NCI-H2081 (cell line): ENCODE measurements at places on chromosomes 1 and 21.
A peak's percentile ranks its signal among the peaks of the same experiment; 100 is the strongest.

- no peak for DNase-seq
These were observed 153.4 kb downstream of the DHRS3 start for GRCh38 chr1:12464598-12465056.

DNA sequence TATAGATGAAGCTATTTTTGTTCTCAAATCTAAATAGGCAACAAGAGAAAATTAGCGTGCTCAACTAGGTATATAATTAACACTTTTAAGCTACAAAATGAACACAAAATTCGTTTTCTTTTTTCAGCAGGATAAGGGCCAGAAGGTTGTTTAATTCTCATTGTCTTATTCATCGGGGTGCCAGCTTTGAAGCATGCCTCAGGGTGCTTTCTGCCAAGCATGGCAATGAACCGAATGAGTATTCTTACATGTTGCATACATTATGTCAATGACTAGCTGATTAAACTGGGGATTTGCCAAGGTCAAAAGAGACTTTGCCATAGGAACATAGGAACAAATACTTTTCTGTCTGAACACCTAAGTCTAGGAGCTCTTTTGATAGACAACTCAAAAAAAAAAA lies 102.0 kb upstream of the MAP1LC3C start:
- no peak for DNase-seq

DNA sequence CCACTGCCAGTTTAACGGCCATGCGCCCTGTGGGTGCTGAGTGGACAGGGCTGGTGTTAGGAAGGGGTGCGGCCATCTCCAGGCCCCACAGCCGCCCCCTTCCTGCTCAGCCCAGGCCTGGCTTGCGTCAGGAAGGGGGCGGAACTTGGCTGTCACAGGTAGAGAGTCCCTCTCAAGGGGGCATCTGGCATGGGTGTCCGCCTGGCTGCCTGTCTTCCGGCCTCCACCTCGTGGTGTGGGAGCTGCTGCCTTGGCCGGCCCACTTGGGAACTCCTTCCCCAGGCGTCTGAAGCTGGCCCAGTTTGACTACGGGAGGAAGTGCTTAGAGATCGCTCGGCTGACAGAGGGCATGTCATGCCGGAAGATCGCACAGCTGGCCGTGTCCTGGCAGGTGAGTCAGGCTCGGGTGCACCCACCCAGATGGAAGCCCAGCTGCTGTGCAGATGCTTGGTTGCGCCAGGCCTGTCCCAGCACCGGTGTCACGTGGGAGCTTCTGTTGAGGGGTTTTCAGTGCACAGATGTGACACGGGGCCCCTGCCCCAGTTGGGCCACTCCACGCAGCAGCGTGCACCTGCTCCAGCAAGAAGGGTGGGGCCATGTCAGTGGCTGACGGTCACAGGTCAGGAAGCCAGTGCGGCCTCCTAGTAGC lies 9.1 kb upstream of the ATAD3B start:
- DNase-seq, result no peak

DNA sequence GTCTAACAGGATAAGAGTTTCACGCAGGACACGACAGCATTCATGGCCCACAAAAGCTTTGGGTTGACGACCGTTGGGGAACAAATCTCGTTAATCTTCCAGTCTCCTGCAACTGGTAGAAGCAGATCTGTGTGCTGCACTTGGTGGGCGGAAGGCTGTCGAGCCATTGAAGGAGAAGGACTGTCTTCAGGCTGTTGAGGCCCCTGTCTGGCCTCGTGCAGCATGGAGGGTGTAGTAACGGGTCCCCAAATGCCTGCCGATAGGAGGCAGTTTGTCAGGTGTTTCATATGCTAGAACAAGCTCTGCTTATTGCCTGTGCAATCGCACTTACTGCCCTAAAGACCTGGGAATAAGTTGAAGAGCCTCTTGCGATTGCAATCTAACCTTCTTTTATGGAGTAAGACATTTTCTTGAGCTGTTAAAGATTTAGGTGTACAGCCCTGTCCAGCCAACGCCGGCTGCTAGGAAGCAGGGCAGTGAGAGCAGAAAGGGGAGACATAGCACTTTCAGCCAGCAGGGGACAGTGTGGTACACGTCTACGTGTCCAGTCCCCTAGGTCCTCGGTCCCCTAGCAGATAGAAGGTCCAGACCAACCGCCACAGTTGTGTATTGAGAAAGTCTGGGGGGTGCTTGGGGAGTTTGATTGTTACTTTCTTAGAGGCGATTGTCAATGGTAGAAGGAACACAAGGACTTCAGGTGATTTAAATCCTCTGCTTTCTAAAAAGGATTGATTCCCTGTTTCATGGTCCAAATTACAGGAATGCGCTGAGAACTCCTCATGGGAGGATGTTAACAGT lies 102.3 kb upstream of the TMPRSS2 start:
- DNase-seq, result no peak

DNA sequence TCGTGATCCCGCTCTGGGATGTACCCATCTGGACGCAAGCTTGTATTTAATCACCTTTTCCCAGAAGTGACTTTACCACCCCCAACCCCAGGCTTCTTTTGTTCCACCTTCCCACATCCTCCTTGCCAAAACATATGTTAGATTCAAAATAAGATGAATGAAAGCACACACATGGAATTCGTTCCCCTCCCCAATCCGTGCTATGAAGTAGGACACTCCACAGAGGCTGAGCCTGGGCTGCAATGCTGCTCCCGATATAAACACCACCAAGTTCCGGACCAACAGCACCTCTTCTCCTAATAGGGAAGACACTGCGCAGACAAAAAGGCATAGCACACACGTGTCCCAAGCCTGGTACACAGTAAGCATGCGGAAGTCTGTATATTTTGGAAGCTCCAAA lies 86.1 kb downstream of the CLSTN1 start:
- DNase-seq, result no peak

DNA sequence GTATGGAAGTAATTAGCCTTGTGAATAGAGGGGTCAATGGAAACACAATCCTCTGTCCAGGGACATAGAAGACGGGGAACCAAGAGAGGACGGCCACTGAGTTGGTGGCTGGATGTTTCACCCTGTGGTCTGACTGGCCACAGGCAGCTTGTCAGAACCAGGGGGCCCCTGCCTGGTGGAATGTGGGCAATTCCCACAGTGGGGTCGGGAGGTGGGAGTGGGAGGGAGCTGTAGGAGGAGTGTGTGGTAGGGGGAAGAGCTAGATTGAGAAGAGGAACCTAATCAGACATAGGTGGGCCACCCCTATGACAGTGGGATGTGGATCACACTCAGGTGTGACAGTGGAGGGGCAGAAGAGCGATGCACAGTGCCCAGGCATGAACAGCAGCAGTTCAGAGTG lies 31.3 kb downstream of the TRIM62 start:
- no peak for DNase-seq

GRCh38 chr1:51274676-51275075 lies 38.6 kb downstream of the RNF11 start:
- DNase-seq, result no peak

DNA sequence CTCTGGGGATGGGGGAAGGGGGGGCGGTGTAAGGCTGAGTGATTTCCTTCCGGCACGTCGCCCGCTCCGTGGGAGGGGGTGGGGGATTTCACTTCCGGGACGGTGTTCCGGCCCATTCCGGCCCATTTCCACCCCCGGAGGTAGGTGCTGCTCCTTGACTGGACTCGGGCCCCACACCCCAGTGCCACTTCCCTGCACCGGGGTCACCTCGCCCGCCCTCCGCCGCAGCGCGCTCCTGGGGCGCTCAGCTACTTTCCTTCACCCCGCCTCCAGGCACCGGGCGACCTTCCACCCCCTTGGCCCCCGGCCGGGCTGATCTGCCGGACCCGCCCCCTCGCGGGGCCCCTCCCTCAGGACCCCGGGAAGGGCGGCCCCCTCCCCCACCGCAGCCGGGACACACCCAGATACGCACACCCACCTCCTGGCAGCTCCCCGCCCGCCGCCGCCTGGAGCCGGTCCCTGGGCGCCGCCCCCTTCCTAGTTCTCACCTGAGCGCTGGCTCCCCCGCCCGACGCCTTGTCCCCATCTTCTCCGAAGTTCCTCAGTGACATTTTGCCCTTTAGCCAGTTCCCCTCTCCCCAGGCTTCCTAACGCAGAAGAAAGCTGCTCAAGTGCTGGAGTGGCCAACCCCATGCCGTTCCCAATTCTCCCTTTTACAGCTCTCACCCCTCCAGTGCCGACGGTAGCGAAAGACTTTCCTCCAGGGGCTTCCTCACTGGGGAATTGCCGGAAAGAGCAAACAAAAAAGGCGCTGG lies at the start of gene ZBTB37:
Gene ZBTB37, plus strand, starts transcription at position 115 of the 755 bp plus-strand sequence. CDS start 1,846 bp downstream, outside the sequence.
- peak; percentile 84 for DNase-seq

DNA sequence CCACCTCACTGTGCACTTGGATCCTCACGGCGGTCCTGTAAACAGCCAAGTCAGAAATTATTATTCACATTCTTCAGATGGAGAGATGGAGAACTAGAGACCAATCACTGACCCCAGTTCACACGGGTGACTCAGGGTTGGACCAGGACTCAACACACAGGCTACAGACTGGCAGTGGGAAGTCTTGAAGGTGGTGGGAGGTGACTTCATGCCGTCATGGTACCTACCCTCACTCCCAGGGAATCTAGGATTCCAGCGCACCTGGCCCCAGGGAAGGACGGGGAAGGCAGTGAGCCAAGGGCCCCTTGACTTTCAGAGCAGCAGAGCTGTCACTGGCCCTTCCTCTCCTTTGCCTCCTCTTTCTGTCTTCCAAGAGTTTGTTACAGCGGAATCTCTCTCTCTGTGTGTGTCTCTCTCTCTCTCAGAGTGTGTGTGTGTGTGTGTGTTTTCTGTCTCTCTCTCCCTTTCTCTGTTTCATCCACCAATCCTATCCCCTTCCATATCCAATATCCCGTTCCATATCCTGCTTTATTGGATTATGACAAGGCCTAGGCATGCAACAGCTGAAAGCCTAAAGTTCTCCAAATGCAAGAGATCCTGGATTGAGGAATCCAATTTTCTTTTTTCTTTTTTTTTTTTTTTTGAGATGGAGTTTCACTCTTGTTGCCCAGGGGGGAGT lies 11.7 kb downstream of the OPTC start:
- no peak for DNase-seq

- no peak for DNase-seq
These were observed 56.4 kb downstream of the RABGAP1L start for GRCh38 chr1:174215766-174216165.

DNA sequence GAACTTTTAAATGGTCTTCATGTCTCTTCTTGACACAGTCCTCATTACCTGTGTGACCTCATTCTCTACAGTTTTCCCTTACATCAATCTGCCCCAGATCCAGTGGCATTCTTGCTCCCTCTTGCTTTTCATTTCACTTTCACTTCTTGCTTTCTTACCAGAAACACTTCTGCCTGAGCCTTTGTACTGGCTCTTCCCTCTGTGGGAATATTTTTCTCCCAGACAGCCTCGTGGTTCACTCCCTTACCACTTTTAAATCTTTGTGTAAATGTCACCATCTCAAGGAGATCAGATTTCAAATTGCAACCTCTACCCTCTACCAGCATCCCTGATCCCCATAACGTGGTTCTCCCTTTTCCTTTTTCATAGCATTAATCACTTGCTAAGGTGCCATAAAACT lies 73.2 kb downstream of the DISC1 start:
- DNase-seq, result no peak

GRCh38 chr1:25026730-25027450 lies 96.8 kb upstream of the RUNX3 start:
- DNase-seq, result no peak

GRCh38 chr1:35454616-35455015 lies 102.6 kb downstream of the KIAA0319L start:
- DNase-seq, result no peak

GRCh38 chr1:167095368-167095767 lies 1.5 kb downstream of the STYXL2 start:
- DNase-seq, result no peak

DNA sequence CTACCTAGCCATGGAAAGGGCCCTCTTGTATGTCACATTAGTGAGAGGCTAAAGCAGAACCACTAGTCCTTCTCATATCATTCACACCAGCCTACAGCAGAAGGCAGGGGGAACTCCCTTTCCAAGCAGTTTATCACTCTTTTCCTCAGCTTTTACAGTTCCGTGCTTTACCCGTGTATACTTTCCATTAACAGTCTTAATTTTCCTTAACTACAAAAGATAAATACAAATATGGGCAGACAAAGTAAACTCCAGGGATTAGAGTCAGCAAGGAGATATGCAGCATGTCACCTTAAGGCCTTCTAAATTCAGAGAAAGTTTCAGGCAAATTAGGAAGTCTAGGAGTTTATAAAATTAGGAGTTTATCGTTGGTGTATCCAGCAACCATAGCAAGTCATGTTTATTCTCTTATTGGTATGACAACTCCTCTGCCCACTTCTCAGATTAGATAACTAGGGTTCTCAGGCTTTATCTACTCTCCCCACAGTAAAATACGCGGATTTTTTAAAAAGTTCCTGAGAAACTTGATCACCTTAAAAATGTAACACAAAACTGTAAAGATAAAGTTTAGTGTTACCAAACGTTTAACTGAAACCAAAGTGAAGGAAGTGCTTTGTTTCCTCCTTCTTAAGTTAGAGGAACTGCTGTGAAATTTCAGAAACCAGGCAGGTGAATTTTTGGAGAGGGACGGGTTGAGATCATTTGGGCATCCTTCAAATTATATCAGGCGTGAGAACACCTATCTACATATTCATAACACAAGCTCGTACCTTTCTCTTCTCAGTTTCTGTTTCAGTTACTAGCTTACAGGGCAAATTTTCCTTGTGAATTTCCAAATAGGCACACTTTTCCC lies 42.7 kb upstream of the SLC19A2 start:
- DNase-seq, result no peak

- DNase-seq, result no peak
These were observed 1011.8 kb upstream of the ADGRL4 start for GRCh38 chr1:80018348-80018747.

DNA sequence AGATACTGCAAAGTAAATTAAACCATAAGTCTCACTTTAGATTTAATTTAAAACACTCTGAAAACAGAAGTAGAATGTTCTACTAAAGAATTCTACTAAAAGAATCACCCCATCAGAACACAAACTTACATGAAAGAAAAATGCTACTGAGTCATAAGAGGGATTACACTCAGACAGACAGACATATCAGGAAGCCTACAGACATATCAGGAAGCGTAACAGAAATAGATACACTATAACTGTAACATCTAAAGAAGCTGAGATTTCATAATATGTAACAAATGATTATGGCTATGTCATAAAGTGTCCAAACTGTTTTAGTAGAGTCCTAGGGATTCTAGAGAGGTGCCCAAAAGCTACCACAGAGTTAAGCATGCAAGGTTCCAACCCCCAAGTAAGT lies 23.9 kb downstream of the FOXJ3 start:
- no peak for DNase-seq

DNA sequence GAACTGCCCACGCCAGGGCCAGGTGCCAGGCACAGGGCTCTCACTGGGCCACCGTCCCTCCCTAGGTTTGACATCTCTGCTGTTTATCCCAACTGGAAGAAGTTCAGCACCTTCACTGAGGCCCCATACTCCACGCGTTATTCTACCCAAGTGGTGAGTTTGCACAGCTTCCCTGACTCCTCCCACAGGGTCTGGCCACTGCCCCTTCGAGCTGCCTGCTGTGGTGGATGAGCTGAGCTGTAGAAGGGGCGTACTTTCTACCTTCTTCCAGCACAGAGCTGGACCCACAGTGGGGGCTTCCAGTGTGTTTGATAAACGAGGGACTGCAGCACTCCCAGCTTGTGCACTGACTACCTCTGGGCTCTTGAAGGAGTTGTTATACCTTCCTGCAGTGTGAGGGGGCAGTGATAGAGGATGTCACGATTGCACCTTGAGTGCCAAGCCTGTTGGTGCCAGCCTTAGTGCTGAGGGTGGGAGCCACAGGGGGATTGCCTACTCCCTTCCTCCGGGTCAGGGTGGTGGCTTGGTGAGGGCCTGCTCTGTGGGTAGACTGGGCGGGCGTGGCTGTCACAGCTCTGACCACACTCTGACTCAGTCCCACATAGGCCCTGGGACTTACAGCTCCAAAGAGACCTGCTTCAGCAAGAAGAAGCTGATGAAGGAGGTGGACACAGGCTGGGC lies 5.9 kb upstream of the TTC22 start:
- no peak for DNase-seq

GRCh38 chr1:21020151-21020550 lies 156.5 kb downstream of the EIF4G3 start:
- no peak for DNase-seq
